Activated T-cell treated with anti-CD3 and anti-CD28 coated beads, Interleukin-2, amount 50 U/mL, for 48 hours (primary cell): ENCODE measurements at places on chromosomes 3 and 15.

DNA sequence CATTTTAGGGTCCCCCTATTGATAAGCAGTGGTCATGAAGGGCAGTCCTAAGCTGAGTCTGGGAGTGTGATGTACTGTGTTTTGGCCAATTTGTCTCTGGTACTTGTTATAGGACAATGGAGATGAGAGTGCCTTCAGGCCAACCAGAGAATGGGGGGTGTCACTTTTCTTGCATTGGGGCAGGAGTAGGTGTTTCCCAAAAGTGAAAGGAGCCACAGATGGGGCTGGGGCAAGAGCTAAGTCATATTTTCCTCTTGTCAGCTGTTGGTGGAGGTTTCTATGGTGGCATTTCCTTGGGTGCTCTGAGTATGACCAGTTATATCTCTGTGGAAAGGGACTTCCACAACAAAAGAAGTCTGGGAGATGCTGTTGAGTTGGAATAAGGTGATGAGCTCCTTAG, 24.7 kb upstream of the BSN start:
- DNase-seq = peak; percentile 29

DNA sequence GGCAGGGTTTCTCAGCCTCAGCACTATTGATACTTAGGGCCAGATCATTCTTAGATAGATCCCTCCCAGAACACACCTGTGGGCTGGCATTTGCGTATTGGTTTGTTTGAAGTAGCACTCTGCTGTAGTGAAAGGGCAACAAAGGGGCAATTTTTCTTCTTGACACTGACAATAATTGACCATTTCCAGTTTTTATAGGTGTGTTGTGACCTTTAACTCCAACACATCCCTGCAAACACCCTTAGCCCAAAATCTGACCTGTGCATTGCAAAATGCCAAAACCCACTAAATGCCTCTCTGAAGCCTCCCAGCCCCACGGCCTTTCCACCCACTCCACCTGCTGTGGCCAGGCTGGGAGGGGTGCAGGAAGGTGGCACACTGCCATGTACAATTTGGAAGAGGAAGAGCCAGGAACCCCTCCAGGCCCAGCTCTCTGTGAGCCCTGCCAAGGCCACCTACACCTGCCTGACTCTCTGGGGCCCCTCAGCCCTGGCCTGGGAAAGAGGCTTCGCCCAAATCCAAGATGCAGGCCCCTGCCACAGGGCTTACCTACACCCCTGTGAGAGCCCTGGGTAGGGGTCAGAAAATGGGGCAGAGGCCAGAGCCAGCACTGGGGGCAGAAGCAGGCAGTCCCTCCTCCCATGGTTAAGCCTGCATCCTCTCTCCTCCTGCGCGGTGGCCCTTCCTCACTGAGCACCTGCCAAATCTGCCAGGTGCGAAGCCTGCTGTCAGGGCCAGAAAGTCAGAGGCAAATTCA, 9.6 kb upstream of the CYP11A1 start:
- peak; percentile 17 for DNase-seq

- no peak for DNase-seq
These were observed 30.7 kb upstream of the ANPEP start for GRCh38 chr15:89845305-89845893.

GRCh38 chr15:57306944-57307411, 69.3 kb upstream of the CGNL1 start:
- DNase-seq = no peak

DNA sequence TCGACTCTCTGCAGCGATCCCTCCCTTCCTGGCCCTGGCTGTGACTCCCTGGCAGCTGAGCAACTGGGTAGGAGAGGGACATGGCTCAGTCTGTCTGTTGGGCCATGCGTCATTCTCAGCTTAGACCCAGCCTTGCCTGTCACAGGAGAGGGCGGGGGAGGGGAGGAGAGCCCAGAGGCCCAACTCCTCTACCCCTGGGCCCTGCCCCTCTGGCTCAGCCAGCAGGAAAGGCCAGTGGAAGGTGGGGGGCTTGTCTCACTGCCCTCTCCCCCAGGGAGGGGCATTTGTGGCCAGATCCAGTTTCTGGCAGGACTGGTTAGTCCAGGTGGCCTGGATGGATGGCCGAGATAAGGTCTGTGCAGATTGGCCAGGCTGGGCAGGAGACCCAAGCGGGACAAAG, 31.6 kb downstream of the DNAJB8 start:
- DNase-seq = no peak

GRCh38 chr15:100248236-100248635, 93.5 kb downstream of the ADAMTS17 start:
- DNase-seq = peak; percentile 2

DNA sequence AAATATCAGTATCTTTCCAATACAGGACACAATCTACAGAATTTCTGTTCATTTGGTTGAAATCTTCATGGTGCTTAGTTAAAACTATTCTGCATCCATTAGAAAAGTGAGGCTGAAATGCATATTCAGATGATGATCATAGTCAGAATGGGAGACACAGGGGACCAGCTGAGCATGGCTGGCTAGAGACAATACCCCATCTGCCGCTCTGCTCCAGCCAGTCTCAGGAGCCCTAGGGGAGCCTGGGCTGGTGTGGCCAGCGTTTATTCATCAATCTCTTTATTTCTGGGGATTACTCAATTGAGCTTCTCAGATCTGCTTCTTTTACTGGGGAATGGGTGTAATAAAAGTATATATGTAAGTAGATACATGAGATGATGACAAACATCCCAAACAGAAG, 470.9 kb upstream of the CDIN1 start:
- DNase-seq = no peak

DNA sequence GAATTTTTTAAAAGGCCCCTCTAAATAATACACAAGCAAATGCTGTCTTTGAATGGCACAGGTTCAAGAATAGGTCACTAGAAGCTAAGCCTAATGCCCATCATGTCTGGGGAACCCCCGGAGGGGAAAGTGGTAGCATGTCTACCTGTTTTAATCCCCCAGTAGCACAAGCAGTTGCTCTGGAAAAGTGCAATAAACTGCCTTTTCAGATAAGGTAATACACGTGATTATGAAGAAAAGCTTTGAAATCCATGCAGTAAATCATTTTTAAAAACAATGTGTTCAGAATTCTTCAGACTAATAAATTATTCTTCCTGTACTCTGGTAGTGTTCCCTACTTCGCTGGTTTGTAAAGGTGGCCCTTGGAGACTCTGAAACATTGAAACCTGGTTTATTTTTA, 922.2 kb downstream of the ROBO1 start:
- DNase-seq = no peak

DNA sequence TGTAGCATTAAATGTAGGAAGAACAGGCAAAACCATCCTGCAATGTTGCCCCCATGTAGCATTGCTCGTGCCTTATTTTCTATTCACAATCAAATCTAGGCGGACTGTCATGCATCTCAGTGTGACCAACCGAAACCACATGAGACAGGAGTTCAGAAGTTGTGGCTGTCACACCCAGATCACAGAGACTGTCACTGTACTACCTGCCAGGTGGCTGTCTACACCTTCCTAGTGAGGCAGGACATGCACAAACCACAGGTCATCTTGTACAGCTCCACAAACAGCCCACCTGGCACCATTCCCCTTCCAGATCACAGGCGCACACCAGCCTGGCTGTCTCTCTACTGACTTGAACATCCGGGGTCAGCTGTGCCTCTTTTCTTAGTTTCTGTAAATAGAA, 392.8 kb downstream of the OCA2 start:
- no peak for DNase-seq

DNA sequence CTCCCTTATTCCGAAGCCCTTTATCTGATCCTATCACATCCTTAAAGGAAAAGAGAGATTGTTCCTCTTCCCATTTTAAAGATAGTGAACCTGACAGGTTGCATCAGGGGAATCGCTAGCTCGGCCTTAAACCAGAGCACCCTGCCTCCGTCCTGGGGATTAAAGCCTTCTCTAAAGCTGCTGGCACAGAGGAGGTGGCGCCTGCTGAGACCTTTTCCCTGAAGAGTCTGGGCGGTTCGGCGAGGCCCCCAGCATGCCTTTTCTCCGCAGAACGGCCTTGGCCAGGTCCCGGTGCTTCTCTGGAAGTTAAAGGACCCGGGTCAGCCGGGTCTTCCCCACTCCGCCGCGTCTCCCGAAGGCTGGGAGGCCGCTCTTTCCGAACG, 593 bp downstream of the FAM219B start:
- DNase-seq = no peak

- DNase-seq = no peak
These were observed 138.1 kb upstream of the DAZL start for GRCh38 chr3:16743276-16743675.

DNA sequence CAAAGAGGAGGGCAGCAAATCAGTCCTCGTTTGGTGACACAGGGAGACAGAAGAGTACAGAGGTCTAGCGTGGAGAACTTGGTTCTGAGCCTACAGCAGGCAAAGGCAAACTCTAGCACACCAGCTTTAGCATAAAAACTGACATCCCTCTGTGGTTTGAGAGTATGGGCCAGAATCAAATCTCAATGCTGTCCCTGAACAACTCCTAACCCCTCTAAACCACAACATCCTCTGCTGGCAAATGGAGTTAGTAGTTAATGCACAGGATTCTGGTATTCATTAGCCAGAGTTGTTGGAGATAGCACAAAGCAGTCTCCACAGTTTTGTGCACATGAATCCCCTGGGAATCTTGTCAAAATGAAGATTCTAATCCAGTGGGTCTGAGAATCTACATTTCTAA, 315.8 kb downstream of the NTRK3 start:
- DNase-seq = no peak

- DNase-seq = no peak
These were observed 22.8 kb downstream of the MINDY2 start for GRCh38 chr15:58793862-58794261.
